Stromal cell of bone marrow (primary cell): ENCODE measurements at places on chromosomes 13 and 19.
A peak's percentile ranks its signal among the peaks of the same experiment; 100 is the strongest.

DNA sequence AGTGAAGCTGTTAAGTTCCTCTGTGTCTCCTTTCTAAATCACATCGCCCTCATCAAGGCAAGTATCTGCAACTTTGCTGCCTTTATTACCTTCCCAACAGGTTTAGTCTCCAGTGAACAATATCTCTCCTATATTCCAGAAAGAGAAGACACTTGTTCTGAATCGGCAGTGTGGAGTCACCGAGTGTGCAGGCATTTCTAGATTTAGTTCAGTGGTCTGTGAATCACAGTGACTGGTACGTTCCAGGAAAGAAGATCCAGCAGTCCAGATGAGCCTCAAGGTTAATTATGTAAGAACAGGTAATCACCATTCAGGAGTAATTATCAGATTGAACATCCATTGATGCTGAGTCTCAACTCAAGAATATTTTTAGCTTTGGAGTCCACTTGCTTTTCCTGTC lies 497.0 kb downstream of the FOXO1 start:
- no peak for DNase-seq

- DNase-seq, result no peak
These were observed 125.7 kb upstream of the NBEA start for GRCh38 chr13:34816245-34816884.

GRCh38 chr19:53659292-53659691 lies 27.5 kb downstream of the DPRX start:
- DNase-seq, result no peak

DNA sequence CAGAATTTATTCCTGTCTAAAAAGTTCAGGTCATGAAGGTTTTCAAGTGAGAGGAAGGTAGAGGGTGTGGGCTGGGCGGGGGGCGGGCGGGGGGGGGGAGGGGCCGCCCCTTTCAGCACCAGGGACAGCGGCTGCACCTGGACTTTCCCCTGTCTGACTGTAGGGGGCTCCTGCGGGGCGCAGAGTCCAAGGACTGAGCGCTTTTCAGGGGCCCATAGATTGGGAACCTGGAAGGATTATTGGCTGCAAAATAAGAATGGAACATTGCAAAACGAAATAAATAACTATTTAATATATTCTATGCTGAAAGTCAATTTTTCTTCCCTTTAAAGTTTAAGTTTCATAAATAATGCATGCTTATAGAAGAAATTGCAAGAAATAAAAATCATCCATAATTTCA lies 8.9 kb upstream of the CYP4F3 start:
- no peak for DNase-seq

GRCh38 chr19:49391581-49392399 lies 3.7 kb downstream of the KASH5 start:
- DNase-seq, result peak; percentile 40

- DNase-seq, result no peak
These were observed 317.9 kb downstream of the SHISA2 start for GRCh38 chr13:25733696-25734435.

DNA sequence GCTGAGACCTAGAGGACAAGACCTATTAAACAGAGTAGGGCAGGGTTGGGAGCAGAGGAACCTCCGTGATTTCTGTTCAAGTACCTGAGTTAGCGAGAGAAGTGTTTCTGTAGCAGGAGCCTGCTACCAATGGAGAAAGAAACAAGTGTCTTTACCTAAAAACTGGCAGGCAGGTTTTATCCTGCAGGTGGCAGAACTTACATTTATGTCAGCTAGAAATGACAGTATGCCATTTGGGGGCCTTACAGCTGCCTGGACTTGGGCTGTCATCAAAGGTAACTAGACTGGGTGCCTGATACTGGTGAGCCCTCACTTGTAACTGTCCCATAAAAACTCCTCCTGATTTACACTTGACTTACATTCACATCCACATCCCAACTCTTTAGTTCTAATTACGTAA lies 185.3 kb upstream of the MIR17HG start:
- DNase-seq, result no peak

GRCh38 chr19:29927944-29928625 lies 14.0 kb upstream of the URI1 start:
- no peak for DNase-seq

DNA sequence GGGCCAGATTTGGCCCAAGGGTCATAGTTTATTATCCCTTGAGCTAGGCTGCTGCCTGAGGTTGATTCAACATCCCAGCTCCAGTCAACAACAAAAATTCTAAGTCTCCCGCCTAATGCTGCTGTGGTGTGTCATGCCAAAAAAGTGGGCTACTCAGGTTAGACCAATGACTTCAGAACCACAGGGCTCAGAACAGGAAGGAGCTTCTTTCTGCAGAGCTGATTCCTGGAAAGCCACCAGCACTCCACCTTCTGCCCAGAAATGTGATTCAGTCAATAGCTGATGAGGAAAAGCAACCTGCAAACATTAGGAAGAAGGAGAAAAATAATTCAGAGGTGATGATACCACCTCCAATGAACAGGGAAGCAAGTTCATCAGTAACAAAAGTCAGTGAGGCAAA lies 56.1 kb upstream of the SERPINE3 start:
- no peak for DNase-seq

- no peak for DNase-seq
These were observed 751.1 kb downstream of the FGF9 start for GRCh38 chr13:22422023-22422422.

- no peak for DNase-seq
These were observed 2.3 kb upstream of the DOCK6 start for GRCh38 chr19:11264452-11265176.
